Left ventricle myocardium superior (tissue), 1 donor: ENCODE measurements at places on chromosomes 13 and 19.

DNA sequence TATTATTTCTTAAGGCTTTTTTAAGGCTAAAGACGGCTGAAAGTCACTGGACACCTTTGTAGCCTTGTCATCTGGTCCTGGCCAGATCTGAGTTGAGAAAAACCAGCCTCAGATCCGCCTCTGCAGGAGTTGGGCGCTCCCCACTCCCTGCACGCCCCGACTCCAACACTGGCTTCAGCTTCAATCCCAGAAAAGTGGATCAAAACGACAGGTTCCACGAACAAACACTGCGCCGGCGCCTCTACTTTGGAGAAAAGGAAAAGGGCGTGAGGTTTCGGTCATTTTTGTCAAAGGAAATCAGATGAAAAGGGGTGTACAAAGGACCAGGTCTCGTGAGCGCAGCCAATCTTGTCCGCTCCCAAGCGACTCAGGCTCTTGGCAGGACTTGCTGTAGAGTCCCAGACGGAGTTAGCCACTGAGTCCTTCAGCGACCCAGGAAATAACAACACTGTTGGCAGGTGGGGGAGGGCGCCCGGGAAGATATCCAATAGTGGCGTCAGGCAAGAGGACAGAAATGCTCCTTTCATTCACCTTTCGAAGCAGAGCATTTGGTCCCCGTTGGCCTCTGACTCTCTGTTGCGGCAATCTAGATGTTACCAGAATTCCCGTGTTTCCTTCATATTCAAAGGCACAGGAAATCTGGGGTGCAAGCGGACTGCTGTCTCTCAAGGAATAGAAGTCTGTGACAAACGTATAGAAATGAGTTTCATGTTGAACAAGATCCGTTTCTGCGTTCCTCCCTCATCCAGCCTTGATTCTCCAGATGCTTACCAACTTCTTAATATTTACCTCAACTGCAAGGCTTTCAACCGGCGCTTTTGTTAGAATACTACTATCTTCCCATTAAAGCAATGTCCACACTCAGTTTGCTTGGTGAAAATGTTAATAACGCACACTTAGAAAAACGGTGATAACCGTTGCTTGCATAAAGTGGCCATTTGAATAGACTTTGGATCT is 1.8 kb upstream of the CCNA1 start:
- DNase-seq, result no peak

DNA sequence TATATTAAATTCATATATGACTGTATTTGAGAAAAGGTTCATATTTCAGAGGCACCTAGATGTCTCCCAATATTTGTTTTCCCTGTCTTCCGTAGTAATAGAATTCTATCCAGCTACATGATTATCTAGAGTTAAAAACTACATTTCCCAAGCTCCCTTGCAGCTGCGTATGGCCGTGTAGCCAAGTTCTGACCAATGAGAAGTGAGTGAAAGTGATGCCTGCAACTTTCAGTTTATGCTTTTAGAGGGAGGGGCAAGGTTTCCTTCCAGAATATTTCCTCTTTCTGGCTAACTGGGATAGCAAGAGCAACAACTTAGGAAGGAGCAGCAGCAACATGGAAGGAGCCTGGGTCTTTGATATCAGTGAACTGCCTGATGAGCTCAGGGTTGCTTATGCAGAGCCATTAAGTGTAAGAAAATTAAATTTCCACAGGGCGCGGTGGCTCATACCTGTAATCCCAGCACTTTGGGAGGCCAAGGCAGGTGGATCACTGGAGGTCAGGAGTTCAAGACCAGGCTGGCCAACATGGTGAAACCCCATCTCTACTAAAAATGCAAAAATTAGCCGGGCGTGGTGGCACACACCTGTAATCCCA is 23.2 kb upstream of the CYP2A13 start:
- DNase-seq, result no peak

DNA sequence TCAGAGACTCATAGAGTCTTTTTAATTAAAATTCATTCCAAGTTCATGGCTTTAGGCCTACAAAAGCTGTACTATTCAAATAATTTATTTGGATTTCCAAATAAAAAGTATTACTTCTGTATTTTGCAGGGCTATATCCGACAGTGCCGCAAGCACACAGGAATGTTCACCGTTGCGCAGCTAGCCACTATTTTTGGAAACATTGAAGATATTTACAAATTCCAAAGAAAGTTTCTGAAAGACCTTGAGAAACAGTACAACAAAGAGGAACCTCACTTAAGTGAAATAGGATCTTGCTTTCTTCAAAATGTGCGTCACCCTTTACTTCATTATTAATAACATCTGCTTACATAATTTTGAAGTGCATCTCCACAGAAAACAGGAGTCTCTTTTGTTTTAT is 20.5 kb upstream of the C1QTNF9 start:
- DNase-seq, result no peak

DNA sequence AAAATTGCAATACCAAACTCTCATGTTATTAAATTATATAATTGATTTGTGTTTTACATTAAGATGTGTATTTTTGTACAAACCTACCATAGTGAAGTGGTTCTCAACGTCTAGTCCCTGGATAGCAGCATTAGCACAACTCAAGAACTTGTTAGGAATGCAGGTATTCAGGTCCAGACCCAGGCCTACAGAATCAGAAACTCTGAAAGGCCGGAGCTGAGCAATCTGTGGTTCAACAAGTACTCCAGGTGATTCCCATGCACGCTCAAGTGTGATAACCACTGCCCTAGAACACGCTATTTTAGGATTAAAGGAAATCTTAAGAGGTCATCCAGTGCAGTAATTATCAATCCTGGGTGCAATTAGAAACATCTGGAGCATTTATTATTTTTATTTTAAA is 456.3 kb downstream of the IRS2 start:
- no peak for DNase-seq

GRCh38 chr19:45713141-45713540 is 17.6 kb downstream of the FBXO46 start:
- DNase-seq, result peak; percentile 31

DNA sequence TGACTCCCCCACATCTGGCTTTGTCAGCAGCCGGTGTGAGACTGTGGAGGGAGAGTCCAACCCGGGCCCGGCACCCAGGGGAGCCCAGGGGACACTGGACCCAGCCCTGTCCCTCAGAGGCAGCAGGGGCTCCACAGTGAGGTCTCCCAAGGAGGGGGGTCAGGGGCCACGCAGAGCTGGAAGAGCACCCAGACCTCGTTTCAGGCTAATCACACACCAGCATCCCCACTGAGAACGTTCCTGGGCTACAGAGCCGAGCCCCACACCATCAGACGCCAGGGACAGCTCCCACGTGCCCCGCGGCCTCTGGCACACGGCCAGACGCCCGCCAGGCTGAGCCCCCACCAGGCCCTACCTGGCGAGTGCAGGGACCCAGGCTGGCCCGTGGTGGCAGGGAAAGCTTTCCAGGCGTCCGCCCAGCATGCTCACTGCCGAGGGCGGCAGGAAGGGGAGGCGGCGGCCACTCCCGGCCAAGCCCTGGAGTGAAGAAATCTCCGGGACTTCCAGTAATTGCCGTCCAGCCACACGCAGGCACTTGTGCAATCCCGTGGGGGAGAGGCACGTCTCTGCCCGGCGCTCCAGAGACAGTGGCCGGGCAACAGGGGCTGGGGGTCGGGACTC is 19.2 kb downstream of the SBNO2 start:
- DNase-seq, result peak; percentile 90

DNA sequence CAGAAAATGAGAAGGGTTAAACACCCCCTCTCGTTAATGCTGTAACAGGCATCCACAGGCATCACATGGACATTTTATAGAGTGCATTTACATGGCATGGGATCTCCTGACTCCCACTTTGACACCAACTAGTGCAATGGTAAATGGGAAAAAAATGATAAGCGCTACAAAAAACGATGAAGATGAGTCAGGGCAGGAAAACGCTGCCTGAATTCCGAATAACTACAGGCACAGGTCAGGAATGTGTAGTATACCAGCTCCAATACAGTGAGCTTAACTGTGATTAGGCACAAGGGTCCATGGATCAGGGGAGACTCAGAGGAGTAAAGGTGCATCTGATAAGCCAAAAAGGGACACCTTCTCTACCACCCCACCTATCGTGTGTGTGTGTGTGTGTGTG is 223.6 kb downstream of the FOXO1 start:
- DNase-seq, result no peak

DNA sequence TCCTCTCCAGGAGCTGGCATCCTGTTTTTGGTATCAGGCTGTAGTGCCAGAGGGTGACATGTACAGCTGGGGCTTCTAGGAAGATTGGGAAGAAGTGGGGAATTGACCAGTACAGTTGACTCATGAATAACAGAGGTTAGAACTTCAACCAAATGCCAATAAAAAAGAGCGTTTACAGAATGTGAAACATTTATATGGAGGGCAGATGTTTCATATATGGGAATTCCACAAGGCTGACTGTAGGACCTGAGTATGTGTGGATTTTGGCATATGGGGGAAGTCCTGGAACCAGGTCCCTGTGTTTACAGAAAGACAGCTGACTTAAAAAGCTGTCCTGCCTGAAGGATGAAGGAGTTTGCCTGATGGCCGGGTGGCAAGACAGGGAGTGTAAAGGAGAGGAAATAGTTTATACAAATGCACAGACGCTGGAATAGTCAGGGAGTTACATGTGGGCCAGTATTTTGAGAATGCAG is 5.2 kb downstream of the CHAMP1 start:
- no peak for DNase-seq

DNA sequence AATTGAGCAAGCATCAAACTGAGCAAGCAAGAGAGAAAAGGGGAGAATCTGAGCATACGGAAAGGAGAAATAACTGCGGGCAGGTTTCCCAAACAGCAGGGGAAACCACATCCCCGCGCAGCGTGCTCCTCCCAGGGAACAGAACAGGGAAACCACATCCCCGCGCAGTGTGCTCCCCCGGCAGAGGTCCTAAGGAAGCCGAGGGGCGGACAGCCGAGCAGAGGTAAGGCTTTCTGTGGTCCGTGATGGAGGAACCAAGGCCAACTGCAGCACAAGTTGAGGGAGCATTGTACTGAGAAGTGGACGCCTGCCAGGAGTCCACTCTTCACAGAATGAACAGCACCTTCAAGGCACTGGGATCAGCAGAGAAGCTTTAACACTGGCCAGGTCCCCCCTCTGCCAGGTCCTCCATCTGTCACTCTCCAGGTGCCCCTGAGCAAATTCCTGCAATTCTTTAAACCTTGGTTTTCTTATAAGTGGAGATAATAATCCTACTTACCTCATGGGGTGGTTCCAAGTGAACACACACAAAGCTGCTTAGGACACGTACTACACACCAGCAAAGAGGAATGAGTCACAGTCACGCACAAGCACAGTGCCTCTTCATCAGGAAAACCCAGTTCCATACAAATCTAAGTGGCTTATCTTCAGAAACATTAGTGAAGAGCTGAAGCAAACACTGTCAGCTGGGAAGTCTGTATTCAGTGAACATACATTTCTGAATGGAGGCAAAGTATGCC is 23.0 kb upstream of the LAMP1 start:
- DNase-seq, result no peak

GRCh38 chr13:98577836-98578285 is 954 bp upstream of the STK24 start:
- DNase-seq, result no peak
